ENCODE measurements at places on chromosomes 12 and 14. TPM values are rescaled to one million over a fixed set of nuclear protein-coding genes. Genes with fewer than 3 reads are reported as not detected.
A peak's percentile ranks its signal among the peaks of the same experiment; 100 is the strongest.

The LGR5 gene
- total RNA-seq = not detected

The ANKRD33 gene
- not detected for total RNA-seq

GRCh38 chr12:60832290-60832689 is 1236.5 kb downstream of the SLC16A7 start:
- no peak overlapping the region for H3K27ac ChIP-seq
- no peak overlapping the region for H3K4me3 ChIP-seq
- H3K27me3 ChIP-seq = no peaks in the 10 kb centered on the region
- no peak for DNase-seq
- no peaks in the 10 kb centered on the region for H3K36me3 ChIP-seq

- peaks cover 16% of the 10 kb centered on the region for H3K4me1 ChIP-seq
- DNase-seq = no peak
- no peaks in the 10 kb centered on the region for H3K27me3 ChIP-seq
- peaks cover 55% of the 10 kb centered on the region for H3K36me3 ChIP-seq
- no peak overlapping the region for H3K27ac ChIP-seq
Measured at GRCh38 chr14:44945264-44945663, 16.5 kb downstream of the KLHL28 start.

DNA sequence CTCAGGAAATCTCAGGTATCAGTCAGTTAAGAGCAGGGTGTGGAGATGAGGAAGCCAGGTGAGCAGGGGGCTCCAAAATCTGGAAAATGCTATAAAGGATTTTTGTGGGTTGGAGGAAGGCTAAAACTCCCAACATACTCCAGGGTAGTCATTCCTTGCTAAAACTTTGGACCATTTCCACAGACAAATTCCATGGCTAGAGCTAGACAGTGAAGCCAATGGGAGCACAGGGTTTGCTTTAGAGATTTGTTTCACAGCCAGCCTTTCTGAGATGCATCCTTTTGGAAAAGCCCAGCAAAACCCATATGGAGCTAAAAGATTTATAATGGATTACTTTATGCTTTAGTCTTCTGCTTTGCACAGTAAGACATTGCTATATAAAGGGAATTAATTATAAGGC is 146.5 kb downstream of the SAMD4A start:
- peaks cover 10% of the 10 kb centered on the region for H3K36me3 ChIP-seq
- no peak overlapping the region for H3K4me3 ChIP-seq
- H3K27me3 ChIP-seq = no peaks in the 10 kb centered on the region
- no peak overlapping the region for H3K27ac ChIP-seq
- H3K4me1 ChIP-seq = peaks cover 18% of the 10 kb centered on the region

GRCh38 chr14:93039649-93040315 is 75.9 kb downstream of the ITPK1 start:
- no peak overlapping the region for H3K4me3 ChIP-seq
- H3K27me3 ChIP-seq = no peaks in the 10 kb centered on the region
- H3K27ac ChIP-seq = no peak overlapping the region
- no peak for DNase-seq
- peaks cover 62% of the 10 kb centered on the region for H3K4me1 ChIP-seq

DNA sequence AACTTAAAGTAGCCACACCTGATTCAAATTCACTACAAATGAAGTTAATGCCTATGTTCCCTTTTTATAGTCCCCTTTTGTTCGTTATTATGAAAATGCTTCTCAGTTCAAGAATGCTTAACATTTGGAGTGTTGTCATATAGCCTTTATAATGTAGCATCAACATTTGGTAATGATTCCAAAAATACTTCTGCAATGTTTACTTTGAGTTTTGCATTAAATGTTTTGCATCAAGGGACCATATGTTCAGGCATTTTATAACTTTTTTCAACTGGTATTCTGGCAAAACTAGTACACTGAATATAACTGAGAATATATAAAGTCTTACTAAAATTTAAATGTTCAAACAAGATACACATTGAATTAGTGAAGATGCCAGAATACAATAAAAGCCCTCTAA is 209.6 kb upstream of the SLC16A7 start:
- no peak overlapping the region for H3K27ac ChIP-seq
- H3K4me1 ChIP-seq = peaks cover 2% of the 10 kb centered on the region
- DNase-seq = no peak
- peaks cover 9% of the 10 kb centered on the region for H3K27me3 ChIP-seq
- no peaks in the 10 kb centered on the region for H3K36me3 ChIP-seq
- H3K4me3 ChIP-seq = no peak overlapping the region

DNA sequence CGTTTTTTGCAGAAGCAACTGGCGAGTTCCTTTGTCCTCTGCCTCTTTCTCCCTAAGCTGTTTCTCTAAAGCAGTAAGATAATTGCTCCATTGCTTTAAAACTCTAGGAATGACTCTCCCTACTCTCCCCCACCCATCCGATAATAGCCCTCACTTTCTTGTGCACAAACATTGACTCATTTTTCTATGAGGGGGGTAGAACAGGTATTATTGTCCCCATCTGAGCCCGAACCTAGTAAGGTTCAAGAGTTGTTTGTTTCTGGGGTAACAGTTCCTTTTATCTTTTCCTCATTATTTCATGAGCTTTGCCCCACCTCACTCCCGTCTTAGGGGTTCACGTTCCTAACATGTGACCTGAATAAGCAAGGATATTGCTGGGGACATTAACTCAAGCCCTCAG is 190.6 kb downstream of the EMP1 start:
- H3K27me3 ChIP-seq = peaks cover 10% of the 10 kb centered on the region
- H3K4me1 ChIP-seq = no peaks in the 10 kb centered on the region
- H3K27ac ChIP-seq = no peak overlapping the region
- no peak overlapping the region for H3K4me3 ChIP-seq
- H3K36me3 ChIP-seq = no peaks in the 10 kb centered on the region

- no peaks in the 10 kb centered on the region for H3K36me3 ChIP-seq
- H3K4me3 ChIP-seq = no peak overlapping the region
- no peak overlapping the region for H3K27ac ChIP-seq
Measured at GRCh38 chr12:19925841-19926240, 442.5 kb upstream of the PDE3A start.

GRCh38 chr12:99605-100004 is 33.0 kb downstream of the IQSEC3 start:
- no peak for DNase-seq
- H3K27me3 ChIP-seq = peaks cover 13% of the 10 kb centered on the region
- peaks cover 8% of the 10 kb centered on the region for H3K4me1 ChIP-seq
- no peak overlapping the region for H3K4me3 ChIP-seq
- H3K36me3 ChIP-seq = no peaks in the 10 kb centered on the region
- no peak overlapping the region for H3K27ac ChIP-seq

DNA sequence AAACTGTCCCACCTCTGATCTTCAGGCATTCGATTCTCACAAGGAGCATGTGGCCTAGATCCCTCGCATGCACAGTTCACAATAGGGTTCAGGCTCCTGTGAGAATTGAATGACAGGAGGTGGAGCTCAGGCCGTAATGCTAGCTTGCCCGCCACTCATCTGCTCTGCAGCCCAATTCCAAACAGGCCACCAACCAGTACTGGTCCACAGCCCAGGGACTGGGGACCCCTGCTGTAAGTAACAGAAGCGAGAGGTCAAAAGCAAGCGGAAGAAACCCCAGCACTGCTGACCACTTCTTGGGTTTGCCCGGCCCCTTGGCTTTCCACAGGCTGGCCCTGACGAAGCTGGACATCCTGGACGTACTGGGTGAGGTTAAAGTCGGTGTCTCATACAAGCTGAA is 8.5 kb upstream of the SIVA1 start:
- no peak overlapping the region for H3K4me3 ChIP-seq
- DNase-seq = no peak
- H3K36me3 ChIP-seq = no peaks in the 10 kb centered on the region
- peaks cover 6% of the 10 kb centered on the region for H3K4me1 ChIP-seq
- no peaks in the 10 kb centered on the region for H3K27me3 ChIP-seq

DNA sequence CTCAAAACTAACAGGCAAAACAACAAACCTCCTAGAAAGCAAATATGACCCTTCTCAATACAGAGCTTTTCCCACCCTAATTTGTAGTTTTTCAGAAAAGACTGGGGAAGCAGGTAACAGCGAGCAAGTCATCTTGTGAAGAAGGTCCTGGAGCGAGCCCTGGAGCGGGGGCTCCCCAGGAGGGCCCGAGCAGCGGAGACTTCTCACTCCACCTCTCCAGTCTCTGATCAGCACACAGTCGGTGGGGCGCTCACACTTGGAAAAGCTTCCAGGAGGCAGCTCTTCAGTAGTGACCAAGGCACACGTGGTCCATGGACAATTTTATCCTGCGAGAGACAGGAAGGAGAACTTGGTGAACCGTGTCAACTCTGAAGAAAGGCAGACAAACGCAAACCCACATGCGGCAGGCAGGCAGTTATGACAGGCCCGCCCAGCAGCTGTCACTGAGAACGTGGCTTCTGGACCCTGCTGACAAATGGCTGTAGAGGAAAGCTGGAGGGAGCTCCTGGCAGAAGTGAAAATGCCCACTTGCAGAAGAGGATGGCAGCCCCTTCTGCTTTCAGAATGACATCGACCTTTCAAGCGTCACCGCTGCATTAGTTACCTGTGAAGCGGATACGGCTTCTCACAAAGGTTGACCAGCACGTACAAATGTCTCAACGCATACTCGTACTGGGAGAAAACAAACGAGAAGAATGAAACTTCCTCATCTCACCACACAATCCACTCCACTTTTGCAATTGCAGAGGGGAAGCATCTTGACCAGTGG is 44.2 kb downstream of the LGMN start:
- no peak for DNase-seq
- no peaks in the 10 kb centered on the region for H3K4me1 ChIP-seq
- no peaks in the 10 kb centered on the region for H3K27me3 ChIP-seq

GRCh38 chr12:86712425-86712843 is 456.2 kb upstream of the MGAT4C start:
- no peak for DNase-seq
- no peaks in the 10 kb centered on the region for H3K4me1 ChIP-seq
- no peaks in the 10 kb centered on the region for H3K36me3 ChIP-seq

DNA sequence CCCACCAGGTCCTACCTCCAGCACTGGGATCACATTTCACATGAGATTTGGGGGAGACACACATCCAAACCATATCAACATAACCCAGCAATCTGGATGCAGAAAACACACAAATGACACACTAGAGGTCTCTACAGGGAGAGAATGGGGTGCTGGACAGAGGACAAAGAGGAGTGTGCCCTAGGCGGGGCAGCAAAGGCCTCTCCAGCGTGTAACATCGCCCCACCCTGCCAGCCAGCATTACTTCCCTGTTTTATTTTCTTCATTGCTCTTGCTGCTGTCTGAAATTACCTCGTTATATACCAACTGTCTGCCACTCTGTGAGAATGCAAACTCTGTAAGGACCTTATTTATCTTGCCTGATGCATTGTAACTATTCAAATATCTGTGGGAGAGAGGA is 61.1 kb downstream of the RIMBP2 start:
- H3K4me3 ChIP-seq = no peak overlapping the region
- H3K36me3 ChIP-seq = no peaks in the 10 kb centered on the region
- H3K4me1 ChIP-seq = no peaks in the 10 kb centered on the region
- H3K27me3 ChIP-seq = no peaks in the 10 kb centered on the region

DNA sequence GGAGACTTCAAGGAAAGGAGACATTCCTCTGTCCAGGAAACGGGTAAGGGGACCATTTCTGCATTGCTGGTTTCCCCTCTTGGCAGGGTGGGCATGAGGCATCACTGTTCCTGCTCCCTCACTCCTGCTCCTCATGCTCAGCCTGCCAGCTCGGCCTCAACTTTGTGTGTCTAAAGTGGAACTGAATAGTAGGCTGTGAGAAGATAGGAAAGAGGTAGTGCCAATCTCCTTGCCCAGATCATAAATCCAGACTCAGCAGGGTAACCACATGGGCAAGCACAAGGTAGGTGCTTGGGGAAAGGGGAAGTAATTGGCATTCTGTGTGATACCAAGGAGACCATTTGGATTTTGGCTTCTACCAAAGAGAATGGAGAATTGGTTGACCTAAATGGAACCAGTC is 2.6 kb downstream of the LTB4R start:
- peaks cover 30% of the 10 kb centered on the region for H3K36me3 ChIP-seq
- H3K27ac ChIP-seq = no peak overlapping the region
- no peaks in the 10 kb centered on the region for H3K27me3 ChIP-seq
- peaks cover 55% of the 10 kb centered on the region for H3K4me1 ChIP-seq

- H3K4me3 ChIP-seq = no peak overlapping the region
- H3K27ac ChIP-seq = no peak overlapping the region
- DNase-seq = no peak
- H3K4me1 ChIP-seq = no peaks in the 10 kb centered on the region
- H3K36me3 ChIP-seq = no peaks in the 10 kb centered on the region
- H3K27me3 ChIP-seq = no peaks in the 10 kb centered on the region
Measured at GRCh38 chr12:97513950-97514349, 51.3 kb downstream of the RMST start.

The KRT3 gene
- not detected for total RNA-seq

The ADAMTS20 gene
- total RNA-seq = not detected

The LRP1-AS gene
- not detected for total RNA-seq

The LRRC10 gene
- not detected for total RNA-seq

DNA sequence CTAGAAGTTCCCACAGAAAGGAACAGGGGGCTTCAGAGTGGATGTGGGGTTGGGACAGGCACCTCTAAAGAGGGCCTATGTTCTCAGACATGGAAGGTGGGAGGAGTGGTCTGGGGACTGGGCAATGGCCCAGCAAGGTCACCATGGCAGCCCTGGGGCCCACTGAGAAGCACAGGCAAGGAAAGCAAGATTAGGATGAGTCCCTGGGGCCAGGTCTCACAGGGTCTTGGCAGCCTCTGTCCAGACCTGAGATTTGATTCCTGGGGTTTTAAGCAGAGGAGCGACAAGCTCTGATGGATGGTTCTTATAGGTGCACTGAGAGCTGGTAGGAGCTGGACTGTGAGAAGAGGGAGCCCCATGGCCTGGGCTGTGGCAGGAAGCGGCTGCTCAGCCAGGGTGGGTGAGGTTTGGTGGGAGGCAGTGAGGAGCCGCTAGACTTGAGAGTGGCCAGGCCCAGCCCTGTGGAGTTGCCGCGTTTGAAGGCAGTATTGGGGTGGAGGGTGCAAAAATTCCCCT is 44.0 kb downstream of the DLK1 start:
- no peaks in the 10 kb centered on the region for H3K27me3 ChIP-seq
- no peaks in the 10 kb centered on the region for H3K36me3 ChIP-seq
- H3K4me1 ChIP-seq = no peaks in the 10 kb centered on the region

DNA sequence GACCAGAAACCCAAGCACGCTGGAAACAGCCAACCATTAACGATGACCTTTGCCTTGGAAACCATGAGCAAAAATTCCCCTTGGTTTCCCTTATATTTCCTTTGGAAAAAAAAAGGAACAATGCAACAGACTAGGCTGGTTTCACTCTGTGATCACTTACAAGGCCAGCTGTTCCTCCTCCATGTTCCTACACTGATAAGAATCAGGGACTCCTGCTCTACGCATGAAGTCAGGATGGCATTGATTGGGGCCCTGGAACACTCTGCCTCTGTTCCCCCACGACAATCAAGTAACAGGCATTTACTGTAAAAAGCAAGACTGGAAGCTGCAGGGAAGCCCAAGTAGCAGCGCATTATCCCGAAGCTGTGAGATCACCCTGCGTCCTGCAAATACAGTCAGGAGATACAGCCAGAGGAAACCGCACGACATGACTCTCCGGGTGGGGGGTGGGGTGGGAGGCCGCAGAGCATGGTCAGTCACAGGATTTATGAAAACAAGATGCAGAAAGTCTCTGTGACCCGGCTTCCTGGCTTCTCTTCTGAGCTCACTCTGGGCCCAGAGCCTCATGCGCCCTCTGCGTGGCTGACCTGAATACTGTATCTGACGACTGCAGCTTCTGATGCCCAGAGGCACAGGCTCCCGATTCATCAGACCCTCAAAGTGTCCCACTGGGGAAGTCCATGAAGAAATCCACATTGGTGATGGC is 31.1 kb downstream of the SSH1 start:
- H3K27me3 ChIP-seq = no peaks in the 10 kb centered on the region
- no peak for DNase-seq
- peak overlapping the region; percentile 9 for H3K4me3 ChIP-seq
- H3K4me1 ChIP-seq = peaks cover 39% of the 10 kb centered on the region
- H3K27ac ChIP-seq = peak overlapping the region; percentile 81
- peaks cover 16% of the 10 kb centered on the region for H3K36me3 ChIP-seq

The EML5 gene
- total RNA-seq = 3.0 TPM

All from activated naive CD8-positive, alpha-beta T cell treated with anti-CD3 and anti-CD28 coated beads for 36 hours (primary cell).